ENCODE measurements at places on chromosomes 2 and 18.

DNA sequence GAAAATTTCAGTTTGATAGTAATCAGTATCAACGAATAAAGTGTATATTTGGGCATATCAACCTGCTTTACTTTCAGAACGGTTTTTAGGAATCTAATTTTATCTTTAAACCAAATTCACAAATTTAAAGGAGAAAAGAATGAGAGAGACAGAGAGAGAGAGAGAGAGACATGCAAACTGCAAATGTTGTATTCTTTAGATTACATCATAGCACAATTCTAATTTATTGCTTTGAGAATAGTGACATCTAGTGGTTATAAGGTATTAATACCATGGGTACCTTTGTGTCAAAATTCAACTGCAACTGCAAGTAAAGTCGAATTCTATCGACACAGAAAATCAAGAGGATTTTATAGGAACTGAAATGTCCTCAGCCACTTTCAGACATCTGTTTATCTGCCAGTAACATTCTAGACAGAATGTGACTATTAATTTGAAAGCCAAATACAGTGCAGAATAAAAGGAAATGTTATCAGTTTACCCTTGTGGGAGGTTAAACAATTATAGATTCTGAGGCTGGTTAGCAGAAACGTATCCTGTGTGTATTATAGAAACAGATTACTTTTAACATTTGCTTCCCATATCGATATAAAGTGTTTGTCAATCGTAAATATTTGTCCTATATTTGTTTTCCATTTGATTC, 529.8 kb upstream of the VRK2 start:
- ATAC-seq, result no peak

DNA sequence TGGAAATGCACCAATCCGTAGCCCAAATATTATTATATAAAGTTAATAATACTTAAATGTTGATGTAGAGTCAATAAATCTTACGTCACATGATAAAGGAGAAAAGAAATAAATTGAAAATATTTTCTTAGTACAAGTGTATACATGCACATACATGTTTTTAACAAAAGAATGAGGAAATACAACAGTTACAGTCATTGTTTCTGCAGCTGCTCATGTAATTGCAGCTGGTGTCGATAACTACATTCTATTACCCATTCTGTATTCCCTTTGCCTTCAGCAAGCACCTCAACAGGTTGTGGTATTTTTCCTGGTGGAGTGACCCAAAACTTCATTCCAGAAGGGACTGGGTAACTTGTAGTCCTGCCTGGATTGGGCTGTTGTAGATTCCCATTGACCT, 377.8 kb upstream of the FSIP2 start:
- no peak for ATAC-seq

- ATAC-seq, result no peak
These were observed 8.0 kb downstream of the ATAD2B start for GRCh38 chr2:23918837-23919489.

GRCh38 chr2:225002656-225003045, 39.6 kb downstream of the DOCK10 start:
- peak; percentile 74 for ATAC-seq

DNA sequence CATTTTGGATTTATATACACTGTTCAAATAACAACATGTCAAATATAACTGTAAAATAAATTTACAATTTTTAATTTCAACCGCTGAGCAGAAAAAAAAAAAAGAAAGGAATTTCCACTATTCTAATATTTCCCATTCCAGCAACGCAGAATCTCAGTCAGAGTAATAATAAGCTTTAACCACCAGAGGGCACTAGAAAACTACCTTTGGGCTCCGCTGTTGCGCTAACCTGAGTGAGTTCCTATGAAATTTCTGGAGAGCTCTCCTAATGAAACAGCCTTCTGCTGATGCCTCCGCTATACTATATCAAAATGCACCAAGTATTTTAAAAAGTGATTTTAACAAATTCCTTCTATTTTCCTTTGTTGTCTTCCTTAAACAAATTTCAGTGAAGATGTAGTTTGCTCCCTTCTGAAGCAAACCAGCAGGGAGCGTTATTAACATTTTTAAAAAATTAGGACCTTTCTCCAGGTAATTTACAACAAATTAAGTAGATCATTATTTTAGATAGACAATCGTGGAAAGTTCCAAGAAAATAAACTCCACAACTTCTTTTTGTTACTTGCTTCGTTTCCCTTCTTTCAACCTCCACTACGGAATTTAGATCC, 23.0 kb downstream of the ERMN start:
- ATAC-seq, result peak; percentile 73

DNA sequence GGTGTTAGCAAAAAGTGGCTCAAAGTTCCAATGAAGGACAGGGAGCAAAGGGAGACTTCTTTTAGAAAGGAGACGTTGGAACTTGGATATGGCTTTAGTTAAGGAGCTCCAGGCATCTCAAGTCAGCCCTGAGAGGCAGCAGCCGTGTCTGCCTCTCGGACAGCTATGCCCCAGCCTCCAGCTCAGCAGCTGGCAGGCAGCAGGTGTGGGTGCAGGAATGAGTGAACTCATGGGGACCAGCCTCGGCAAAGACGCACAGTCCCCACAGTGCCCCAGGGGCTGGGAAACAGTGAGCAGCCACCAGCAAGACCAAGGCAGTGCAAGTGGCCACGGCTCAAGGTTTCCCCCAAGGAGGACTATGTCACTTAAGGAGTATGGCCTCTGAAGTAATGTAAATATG, 1.6 kb upstream of the LRRFIP1 start:
- no peak for ATAC-seq

GRCh38 chr2:137947032-137947727, 17.1 kb upstream of the HNMT start:
- no peak for ATAC-seq

DNA sequence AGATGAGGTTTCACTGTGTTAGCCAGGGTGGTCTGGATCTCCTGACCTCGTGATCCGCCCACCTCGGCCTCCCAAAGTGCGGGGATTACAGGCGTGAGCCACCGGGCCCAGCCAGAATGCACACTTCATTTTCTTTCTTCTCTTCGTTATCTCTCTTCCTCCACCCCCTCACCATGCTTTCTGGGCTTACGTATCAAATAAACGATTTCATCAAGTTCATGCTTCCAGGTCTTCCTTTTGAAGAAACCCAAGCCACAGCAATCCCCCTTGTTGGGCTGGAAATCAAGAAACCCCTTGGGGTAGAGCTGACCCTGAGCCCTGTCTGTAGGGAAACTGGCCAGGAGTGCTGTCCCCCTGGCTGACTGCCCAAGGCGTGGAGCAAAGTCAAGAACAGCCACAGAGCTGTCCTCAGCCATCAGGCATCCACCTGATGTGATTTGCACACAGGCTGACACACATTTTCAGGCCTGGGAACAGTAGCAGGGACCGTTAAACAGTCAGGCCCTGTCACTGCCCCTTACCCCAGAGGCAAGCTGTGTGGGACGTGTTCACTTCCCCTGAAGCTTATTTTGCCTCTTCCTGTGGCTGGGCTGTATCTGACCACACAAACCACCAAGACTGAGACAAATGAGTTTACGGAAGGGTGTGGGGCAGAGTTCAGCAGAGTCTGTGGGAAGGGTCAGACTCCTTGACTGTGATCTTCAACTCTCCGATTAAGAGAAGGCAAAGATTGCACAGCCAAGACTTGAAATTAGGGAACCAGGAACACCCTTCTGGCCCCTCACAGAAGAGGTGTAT, 15.1 kb upstream of the NMUR1 start:
- peak; percentile 99 for ATAC-seq

- ATAC-seq, result no peak
These were observed 71.8 kb downstream of the ASAP2 start for GRCh38 chr2:9278439-9278838.

DNA sequence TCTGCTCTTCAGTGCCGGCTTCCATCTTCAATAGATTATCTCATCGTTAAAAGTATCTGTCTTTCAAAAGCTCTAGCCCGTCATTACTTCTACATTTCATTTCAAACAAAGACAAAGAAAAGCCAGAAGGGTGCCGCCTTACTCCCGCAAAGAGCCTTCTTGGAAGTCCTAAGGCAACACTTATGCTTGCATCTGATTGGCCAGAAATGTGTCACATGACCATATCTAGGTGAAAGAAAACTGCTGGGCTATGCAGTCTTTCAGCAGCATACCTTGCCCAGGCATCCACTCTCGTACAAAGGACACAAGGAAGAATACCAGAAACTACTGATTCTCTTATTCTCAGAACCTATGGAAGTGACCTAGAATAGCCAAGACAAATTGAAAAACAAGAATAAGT, 217.1 kb upstream of the SLC35G4 start:
- ATAC-seq, result no peak

DNA sequence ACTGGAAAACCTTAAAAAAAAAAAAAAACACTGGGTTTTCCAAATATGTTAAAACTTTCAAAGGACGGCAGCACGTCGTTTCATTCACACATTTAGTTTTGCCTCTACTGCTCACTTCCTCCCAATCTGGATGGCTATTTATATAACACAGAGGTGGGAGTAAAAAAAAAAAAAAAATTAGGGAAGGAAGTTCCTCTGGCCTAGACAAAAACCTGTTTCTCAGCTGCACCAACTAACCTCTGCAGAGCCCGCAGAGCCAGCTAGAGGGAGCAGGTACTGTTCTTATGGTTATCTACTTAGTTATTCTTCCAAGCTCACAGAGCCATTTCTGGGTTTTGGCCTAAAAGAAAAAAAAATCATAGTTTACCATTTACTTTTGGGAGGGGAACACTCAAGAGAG, 28.1 kb downstream of the SLC1A4 start:
- ATAC-seq, result no peak

- no peak for ATAC-seq
These were observed 137.0 kb upstream of the HDAC4 start for GRCh38 chr2:239537633-239538356.

GRCh38 chr18:61127714-61128467, 205.3 kb upstream of the CDH20 start:
- no peak for ATAC-seq

- ATAC-seq, result no peak
These were observed 362.0 kb upstream of the KYNU start for GRCh38 chr2:142515493-142515892.

- no peak for ATAC-seq
These were observed 8.7 kb upstream of the HTR2B start for GRCh38 chr2:231133365-231134099.

- ATAC-seq, result no peak
These were observed 8.1 kb downstream of the EMX1 start for GRCh38 chr2:72925328-72925943.

DNA sequence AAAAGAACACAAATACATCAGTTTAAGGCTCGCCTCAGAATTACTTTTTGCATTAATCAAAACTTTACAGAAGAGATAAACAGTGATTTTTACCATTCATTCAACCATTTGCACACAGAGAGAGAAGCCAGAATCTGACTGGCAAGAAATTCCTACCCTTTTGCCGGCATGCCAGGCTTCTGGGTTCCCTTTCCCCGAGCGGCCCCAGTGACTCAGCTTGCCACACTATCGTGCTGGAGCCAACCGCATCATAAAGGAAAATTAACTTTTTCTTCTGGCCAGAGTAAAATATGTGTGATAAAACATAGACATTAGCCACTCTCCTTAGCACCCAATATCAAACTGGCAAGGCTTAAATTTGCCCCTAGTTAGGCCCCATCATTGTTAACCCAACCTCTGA, 61.8 kb upstream of the IKZF2 start:
- no peak for ATAC-seq

DNA sequence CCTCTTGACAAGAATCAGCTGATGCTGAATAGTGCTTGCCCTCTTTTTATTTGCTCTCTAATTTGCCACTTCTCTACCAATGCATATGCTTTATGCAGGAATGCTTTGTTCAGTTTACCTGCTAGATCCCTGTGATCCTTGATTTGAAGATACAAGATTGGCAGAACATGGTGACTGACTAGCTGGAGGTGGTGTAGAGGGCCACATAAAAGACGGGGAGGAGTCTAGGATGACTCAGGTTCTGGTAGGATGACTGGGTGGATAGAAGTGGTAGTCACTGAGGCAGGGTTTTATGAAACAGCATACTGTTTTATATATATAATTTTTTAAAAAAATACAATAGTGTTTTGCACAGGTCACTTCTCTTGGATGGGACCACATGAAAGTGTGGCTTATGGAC, 6.3 kb upstream of the ADGRF3 start:
- peak; percentile 98 for ATAC-seq

DNA sequence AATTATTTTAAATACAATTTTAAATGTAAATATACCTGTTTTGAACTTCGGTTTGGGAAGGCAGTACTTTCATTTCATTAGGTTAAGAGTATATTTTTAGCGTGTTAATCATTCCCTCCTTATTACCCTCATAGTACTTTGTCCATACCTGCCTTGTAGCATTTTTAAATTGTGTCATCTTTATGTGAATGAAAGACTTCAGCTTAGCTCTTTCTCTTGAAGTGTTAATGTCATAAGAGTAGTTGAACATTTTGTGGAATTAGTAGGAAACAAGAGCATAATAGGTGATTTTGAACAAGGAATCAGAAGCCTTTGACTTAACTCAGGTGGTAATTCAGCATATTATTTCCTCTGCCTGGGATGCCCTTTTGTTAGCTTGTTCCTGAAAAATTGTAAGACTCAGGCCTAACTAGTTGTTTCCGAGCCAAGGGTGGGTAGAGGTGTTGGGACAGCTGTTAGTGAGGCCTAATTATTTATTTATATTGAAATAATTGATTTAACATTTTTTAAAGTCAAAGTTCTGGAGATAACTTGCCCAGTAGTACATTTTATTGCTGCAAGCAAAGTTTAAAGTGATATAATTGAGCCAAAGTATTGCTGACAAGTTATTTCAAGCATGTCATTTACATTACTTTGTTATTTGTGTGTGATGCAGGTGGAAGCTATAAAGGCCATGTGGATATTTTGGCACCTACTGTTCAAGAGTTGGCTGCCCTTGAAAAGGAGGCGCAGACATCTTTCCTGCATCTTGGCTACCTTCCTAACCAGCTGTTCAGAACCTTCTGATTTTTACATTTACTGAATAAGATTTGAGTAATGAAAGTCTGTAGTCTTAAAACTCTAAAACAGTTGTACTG, 38.7 kb downstream of the DDX1 start:
- ATAC-seq, result no peak

GRCh38 chr2:190511104-190511503, 23.4 kb downstream of the NEMP2 start:
- ATAC-seq, result no peak

DNA sequence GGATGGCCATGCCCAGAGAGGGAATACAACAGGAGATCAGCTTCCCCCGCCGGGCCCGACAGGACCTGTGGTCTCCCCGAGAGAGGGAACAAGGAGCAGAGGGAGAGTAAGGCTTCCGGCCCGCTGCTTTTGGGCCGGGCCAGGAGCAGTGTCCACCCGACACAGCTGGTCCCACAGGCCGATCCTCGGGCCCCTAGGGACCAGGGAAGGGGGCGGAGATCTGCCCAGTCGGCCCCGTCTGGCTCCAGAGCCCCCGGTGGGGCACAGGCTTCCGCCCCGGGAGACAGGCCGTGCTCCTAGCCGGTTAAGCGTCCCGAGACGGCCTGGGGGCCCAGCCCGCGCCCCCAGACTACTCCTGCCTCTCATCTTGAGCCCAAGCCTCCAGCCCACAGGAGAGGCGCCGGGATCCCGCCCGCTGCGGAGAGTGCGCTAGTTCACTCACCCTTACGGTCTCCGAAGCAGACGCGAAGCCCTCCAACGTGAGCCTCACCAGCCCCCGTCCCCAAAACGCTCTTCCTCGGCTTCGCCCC, at the start of gene MCFD2:
TSS of gene MCFD2 (minus strand) at position 526 of the 530 bp plus-strand sequence. CDS start 6,635 bp downstream, outside the sequence.
- ATAC-seq, result peak; percentile 34

All from activated T-helper 17 cell treated with anti-CD3 and anti-CD28 coated beads, Interleukin-2, amount 50 U/mL, for 72 hours (primary cell).